ENCODE measurements at places on chromosomes 2 and 18. TPM values are rescaled to one million over a fixed set of nuclear protein-coding genes. Genes with fewer than 3 reads are reported as not detected.

- H3K36me3 ChIP-seq = no peaks in the 10 kb centered on the region
- H3K27me3 ChIP-seq = no peaks in the 10 kb centered on the region
- H3K4me1 ChIP-seq = peaks cover 15% of the 10 kb centered on the region
- DNase-seq = peak; percentile 79
- H3K4me3 ChIP-seq = no peak overlapping the region
- H3K27ac ChIP-seq = peak overlapping the region; percentile 57
These were observed 234.3 kb downstream of the LRATD1 start for GRCh38 chr2:14866736-14867352.

DNA sequence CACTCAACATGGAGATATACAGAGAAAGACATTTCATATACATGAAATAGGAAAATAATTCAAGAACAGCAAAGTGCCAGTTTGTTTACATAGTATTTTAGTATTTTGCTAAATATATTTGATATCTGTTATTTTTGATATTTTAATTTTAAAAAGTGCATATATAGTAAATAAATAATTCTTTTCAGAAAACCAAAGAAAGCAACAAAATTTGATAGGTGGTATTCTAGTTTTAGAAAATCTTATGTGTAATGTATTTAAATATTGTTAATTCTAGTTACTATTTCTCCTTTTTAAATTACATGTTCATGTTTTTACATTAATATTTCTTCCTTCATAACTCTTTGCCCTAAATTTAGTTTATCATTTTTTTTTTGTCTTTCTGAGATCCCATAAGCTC, 34.5 kb upstream of the FAM171B start:
- no peak for DNase-seq
- H3K36me3 ChIP-seq = peaks cover 13% of the 10 kb centered on the region

DNA sequence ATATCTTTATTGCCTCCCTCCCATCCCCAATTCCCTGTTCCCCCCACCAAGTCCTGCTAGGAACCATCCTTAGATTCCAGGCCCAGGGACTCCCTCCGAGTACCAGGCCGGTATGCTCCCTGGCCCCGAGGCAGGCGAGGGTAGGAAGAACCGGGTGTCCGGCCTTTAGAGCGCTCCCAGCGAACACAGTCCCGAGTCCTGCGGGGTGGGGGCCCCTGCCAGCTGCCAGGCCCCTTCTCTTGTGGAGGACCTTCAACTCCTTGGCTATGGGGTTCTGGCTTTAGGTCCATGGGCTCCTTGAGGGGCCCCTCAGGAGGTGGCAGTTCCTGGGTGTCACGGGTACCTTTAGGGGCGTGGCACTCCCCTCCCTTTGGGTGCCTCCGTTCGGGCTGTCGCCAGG, 4.4 kb downstream of the BCS1L start:
- no peak for DNase-seq
- H3K36me3 ChIP-seq = peaks cover 38% of the 10 kb centered on the region
- peaks cover 11% of the 10 kb centered on the region for H3K4me1 ChIP-seq
- H3K27ac ChIP-seq = no peak overlapping the region
- no peaks in the 10 kb centered on the region for H3K27me3 ChIP-seq

GRCh38 chr2:19982268-19982667, 7.6 kb downstream of the WDR35 start:
- H3K27me3 ChIP-seq = no peaks in the 10 kb centered on the region
- H3K36me3 ChIP-seq = peaks cover 12% of the 10 kb centered on the region
- H3K4me1 ChIP-seq = no peaks in the 10 kb centered on the region

GRCh38 chr2:169895294-169895985, 68.2 kb downstream of the UBR3 start:
- DNase-seq = no peak
- H3K27ac ChIP-seq = no peak overlapping the region
- H3K36me3 ChIP-seq = peaks cover 7% of the 10 kb centered on the region
- peaks cover 20% of the 10 kb centered on the region for H3K4me1 ChIP-seq
- no peaks in the 10 kb centered on the region for H3K27me3 ChIP-seq

- DNase-seq = no peak
- H3K27me3 ChIP-seq = no peaks in the 10 kb centered on the region
- no peak overlapping the region for H3K4me3 ChIP-seq
- no peaks in the 10 kb centered on the region for H3K36me3 ChIP-seq
- H3K4me1 ChIP-seq = peaks cover 18% of the 10 kb centered on the region
These were observed 34.7 kb downstream of the TRABD2A start for GRCh38 chr2:84846041-84846663.

DNA sequence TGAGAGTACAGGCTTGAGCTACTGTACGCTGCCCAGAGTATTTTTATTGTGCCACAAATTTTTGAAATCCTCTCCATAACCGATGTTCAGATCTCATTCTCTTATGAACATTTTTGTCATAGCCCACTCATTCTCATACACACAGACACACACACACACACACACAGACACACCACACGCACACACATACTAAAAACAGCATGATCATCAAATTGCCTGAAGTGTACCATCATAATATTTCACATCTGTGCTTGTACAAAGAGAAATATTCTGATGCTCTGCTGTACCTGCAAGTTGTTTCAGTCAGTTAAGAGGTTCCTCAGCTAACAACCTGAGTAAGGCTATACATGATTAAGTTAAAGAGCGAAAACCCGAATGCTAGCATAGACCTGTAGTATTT, 95.1 kb downstream of the LRRTM1 start:
- H3K27ac ChIP-seq = no peak overlapping the region
- H3K4me1 ChIP-seq = no peaks in the 10 kb centered on the region
- H3K27me3 ChIP-seq = no peaks in the 10 kb centered on the region
- DNase-seq = no peak

DNA sequence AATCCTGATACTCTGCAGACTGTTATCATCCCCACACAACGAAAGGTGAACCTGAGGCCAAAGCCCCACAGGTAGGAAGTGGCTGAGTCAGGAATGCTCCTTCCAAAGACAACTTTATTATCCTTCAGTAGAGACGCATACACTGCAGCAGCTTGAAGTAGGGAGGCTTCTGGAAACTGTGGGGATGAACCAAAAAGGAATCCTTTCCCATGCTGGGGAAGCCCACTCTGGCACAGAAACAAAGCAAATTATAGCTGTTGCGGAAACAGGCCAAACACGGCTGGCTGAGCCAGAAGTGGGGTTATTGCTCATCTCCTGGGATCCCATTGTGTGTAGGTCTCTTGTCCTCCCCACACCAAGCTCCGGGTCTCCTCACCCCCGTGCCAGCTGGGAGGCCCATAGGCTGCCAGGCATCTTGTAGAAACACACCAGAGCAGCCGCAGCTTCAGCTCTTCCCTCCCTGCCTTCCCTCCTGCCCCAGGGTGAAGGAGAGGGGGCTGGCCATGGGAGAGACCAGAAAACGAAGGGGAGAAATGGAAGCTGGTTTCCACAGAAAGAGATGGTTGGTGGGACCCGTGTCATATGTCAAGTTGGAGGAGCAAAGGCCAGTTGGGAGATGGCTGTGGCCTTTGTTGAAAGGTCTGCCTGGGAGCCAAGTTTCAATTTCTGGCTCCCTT, 176.9 kb upstream of the NABP1 start:
- no peak overlapping the region for H3K4me3 ChIP-seq
- DNase-seq = no peak
- no peaks in the 10 kb centered on the region for H3K36me3 ChIP-seq
- H3K4me1 ChIP-seq = peaks cover 10% of the 10 kb centered on the region

The SCYGR7 gene
- total RNA-seq = not detected

The CTAGE1 gene
- total RNA-seq = not detected

The IL36G gene
- 0.62 TPM for total RNA-seq

The SLC5A7 gene
- 0.06 TPM for total RNA-seq

The CPO gene
- not detected for total RNA-seq

The DOK1 gene
- total RNA-seq = 6.0 TPM

The WNT6 gene
- not detected for total RNA-seq

The MPHOSPH10 gene
- total RNA-seq = 26.4 TPM

Measured in PC-3 (cell line).